ENCODE measurements at places on chromosomes 3 and 15.

DNA sequence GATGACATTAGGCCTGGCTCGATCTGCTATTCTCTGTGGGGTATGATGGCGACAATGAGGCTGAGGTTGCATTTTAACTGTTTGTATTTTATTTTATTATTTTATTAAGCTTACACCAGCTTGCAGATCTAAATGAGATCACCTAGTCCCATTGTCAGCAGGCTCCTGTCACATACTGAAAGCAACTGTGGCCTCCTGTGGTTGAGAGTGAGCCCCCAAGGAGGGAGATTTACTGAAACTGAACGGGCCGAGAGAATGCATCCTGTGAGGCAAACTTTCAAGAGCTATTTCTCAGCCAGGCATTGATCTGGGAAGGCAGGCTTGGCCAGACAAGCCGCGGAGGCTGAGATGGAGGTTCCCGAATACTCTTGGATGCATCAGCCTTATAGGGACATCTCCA lies 210.4 kb upstream of the ARRDC4 start:
- DNase-seq: no peak

GRCh38 chr3:133455960-133456359 lies 56.1 kb downstream of the BFSP2 start:
- no peak for DNase-seq

- no peak for DNase-seq
Measured at GRCh38 chr3:62774221-62774620, 101.0 kb downstream of the CADPS start.

DNA sequence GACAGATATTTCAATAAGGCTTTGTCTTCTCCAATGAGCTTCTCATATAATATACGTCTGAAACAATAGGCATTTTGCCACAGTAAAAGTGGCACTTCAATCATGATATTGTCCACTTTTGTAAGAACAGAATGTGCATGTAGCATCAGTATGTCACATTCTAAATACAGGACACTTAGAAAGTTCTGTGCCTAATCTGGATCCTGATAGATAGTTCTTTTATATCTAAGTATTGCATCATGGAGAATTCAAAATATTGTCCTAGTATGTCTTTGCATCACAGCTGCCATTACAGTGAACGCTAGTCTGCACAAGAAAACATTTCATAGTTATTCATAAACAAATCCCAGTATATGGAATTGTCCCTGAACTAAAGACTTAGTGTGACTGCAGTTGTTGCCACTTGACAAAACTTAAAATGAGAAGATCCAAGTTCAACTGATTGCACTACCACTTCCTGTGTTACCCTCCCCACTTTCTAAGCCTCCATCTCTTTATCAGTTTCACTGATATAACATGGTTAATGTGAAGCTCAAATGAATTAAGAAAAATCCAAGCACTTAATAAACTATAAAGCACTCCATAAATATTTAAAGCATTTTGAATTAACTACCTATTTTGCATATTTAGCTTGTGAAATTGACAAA lies 19.6 kb downstream of the LRRFIP2 start:
- DNase-seq: no peak

GRCh38 chr3:57923752-57924151 lies 84.5 kb upstream of the FLNB start:
- DNase-seq: no peak

DNA sequence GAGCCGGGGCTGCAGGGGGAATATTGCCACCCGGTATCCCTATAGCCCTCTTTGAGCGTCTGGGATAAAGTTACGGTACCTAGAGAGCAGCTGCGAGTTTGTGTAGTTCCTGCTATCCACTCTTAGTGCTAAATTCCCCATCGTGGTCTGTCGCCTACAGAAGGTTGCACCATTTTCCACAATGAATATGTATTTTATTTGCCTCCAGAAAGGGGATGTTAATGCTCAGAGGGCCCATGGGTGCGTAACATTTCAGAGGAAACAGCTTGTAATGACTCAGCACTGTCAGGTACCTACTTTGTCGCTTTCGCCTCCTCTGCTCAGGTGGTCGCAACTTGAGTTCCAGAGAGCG lies 1.1 kb downstream of the SLCO3A1 start:
- DNase-seq: no peak

GRCh38 chr3:139835830-139836683 lies 98.9 kb upstream of the CLSTN2 start:
- no peak for DNase-seq

DNA sequence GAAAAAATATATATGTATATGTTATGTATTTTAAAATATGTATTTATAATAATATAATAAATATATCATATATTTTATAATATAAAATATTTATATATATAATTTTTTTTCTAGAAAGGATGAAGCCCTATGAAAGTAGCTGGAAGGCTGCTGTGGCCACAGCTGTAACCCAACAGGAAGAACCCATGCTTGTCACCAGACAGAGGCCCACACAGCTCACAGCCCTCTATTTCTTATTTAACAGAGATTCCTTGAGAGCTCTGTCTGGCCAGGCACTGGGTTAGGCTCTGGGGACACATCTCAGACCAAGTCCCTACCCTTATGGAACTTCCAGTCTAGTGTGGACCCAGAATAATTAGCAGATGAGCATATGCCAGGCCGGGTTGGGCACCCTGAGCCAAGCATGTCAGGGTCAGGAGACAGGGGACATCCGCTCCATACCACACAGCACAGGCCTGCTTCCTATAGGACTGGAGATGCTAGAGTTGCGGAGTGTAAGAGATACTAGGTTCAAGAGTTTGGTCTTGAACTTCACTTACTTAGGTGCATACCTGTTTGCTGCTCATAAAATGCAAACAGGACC lies 20.5 kb downstream of the MGLL start:
- DNase-seq: no peak

All from stimulated activated CD4-positive, alpha-beta T cell treated with anti-CD3 and anti-CD28 coated beads, TNF-alpha, amount 100 ng/mL, for 1 hour (primary cell).